ENCODE measurements at places on chromosomes 1 and 21.

DNA sequence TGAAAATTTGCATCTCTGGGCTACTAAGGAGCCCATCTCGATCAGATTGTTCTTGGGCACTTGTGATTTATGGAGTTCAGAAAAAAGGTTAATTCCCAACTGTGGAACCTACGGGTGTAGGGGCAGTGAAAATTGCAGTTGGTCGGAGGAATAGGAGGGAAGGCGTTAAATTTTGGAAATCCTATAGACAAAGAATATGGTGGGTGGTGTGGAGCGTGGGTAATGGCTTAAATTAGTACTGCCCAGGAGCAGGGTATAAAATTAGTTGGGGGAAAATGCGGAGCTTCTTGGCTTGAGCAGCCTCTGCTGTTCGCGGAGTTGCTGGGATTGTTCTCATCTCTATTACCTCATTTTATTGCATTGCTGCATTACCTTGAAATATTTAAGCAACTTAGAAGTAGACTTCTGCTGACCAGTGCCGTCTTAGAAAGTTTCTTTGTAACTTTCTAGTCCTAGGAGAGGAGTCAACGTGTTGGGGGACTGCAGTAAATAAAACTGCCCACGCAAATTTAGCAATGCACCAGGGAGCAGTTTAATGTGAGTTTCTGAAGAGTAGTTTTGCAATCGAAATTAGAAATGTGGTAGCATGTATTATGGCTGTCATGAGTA is 514 bp downstream of the S1PR1 start:
- peak; percentile 24 for DNase-seq

DNA sequence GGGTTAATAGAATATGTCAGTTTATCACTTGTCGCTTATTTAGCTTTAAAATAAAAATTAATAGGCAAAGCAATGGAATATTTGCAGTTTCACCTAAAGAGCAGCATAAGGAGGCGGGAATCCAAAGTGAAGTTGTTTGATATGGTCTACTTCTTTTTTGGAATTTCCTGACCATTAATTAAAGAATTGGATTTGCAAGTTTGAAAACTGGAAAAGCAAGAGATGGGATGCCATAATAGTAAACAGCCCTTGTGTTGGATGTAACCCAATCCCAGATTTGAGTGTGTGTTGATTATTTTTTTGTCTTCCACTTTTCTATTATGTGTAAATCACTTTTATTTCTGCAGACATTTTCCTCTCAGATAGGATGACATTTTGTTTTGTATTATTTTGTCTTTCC is 98.1 kb downstream of the TGFB2 start:
- DNase-seq = no peak

- no peak for DNase-seq
Observed at GRCh38 chr21:43364261-43364510, 62.7 kb downstream of the SIK1 start.

DNA sequence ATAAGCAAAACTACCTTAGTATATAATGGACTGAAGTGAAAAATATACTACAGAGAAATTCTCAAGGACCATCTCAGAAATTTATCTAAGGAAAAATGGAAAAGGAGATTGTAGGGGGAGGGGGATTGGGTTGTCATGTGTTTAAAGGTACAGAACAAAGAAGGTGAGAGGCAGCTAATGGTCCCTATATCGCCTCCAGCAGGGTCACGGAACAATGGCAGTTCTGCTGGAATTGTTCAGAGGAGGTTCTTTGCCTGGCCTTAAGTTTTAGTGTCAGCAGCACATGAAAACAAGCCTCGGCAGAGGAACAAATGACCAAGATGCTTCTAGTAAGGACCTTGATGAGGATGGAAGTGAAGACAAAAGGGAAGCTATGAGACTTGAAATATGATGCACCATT is 42.0 kb upstream of the RGS2 start:
- no peak for DNase-seq

DNA sequence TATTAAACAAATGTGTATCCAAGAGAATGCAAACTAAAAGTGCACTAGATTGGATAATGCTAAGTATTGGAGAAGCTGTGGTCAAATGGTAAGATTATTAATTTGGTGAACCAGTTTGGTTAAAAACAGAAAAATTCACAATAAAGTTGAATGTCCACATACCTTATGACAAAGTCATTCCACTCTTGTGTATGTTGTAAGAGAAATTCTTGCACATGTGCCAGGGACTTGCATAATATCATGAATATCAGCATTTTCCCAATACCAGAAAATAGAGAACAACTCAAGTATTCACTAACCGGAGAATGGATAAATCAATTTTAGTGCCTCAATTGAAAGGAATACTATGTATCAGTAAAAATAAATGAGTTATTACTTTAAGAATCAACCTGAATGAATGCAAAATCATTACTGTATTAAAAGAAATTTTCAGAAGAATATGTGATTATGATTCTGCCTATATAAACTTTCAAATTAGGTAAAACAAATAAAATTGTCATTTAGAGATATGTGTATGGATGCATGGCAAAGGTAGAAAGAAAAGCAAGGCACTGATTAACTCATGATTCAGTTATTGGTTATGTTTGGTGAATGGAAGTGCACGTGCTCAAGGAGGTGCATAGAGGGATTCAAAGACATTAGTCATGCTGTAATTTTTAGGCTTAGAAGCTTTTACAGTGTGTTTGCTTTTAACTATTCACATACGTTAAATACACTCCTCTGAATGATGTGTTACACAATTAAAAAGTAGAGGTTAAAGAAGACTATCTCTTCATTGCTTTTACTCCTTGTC is 217.4 kb upstream of the KCNK2 start:
- no peak for DNase-seq

GRCh38 chr1:163084330-163084729 is 15.2 kb downstream of the RGS4 start:
- DNase-seq = no peak

DNA sequence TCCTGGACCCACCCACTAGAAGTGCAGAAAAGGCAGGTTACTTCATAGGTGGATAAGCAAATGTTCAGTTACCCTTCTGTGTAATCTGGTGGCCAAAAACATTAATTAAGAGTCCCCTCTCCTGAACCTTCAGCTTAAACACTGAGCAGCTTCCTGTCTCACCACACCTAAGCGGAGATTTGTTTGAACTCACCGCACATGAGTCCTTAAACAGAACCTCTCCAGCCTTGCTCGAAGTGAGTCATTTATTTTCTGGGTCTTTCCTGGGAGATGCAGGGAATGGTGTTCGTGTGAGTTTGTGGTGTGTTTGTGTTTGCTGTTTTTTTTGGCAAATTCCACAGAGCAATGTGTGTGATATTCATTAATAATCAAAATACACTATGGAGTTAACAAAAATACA is 7.6 kb upstream of the FNBP1L start:
- no peak for DNase-seq

GRCh38 chr1:231527586-231528171 is 790 bp upstream of the TSNAX start:
- no peak for DNase-seq

- DNase-seq = no peak
Observed at GRCh38 chr1:244851546-244852231, 12.7 kb downstream of the HNRNPU start.

DNA sequence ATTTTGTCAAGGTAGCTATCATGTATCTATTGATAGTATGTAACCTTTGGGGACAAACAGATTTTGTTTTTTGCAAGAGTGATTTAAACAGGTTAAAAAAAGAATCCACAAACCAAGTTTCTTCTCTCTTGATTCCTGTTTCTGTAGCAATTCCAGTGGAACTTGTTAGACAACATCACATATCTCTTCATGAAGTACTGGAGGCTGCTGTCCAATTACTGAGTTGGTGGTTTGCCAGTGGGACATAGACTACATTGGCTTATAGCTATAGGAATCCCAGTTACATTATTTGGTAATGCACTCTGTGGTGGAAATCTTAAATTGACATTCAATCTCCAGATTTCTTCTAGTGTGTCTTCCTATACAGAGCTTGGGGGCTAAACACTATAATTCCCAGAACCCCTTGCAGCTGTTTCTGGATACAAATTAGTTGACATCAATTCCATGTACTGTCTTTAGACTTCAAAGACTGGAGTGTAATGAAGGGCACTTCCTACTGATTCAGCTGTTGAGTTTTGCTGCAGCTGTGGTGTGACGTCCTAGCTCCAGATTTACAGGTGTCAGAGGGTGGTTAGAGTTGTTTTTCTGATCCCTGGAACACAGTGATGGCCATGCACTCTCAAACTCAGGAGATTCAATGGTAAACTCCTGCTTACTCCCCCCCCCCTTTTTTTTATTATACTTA is 29.4 kb upstream of the GCLM start:
- DNase-seq = no peak

DNA sequence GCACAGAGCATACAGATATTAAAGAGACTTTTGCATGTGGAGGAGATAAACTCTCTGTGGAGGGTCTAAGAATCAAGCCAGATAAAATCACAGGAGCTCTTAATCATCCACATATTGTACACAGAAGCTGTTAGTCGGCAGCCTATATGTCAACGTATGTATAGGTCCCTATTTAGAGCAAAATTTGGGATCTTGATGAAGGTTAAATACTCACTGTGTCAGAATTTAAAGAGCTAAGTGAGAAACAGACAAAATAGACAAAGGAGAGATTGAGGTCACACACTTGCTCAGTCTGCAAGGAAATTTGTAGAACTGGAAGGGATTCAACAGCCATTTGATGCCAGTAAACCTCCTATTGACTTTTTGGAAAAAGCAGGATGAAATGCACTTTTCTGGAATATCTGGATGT is 4.1 kb upstream of the IRF2BP2 start:
- no peak for DNase-seq

- peak; percentile 85 for DNase-seq
Observed at GRCh38 chr1:17119076-17119772, at the start of gene PADI2. PADI2 (minus strand) TSS chr1:17119451; CDS start chr1:17119371, 80 bp downstream.

GRCh38 chr21:16863362-16863905 is 649.4 kb upstream of the CXADR start:
- DNase-seq = no peak

DNA sequence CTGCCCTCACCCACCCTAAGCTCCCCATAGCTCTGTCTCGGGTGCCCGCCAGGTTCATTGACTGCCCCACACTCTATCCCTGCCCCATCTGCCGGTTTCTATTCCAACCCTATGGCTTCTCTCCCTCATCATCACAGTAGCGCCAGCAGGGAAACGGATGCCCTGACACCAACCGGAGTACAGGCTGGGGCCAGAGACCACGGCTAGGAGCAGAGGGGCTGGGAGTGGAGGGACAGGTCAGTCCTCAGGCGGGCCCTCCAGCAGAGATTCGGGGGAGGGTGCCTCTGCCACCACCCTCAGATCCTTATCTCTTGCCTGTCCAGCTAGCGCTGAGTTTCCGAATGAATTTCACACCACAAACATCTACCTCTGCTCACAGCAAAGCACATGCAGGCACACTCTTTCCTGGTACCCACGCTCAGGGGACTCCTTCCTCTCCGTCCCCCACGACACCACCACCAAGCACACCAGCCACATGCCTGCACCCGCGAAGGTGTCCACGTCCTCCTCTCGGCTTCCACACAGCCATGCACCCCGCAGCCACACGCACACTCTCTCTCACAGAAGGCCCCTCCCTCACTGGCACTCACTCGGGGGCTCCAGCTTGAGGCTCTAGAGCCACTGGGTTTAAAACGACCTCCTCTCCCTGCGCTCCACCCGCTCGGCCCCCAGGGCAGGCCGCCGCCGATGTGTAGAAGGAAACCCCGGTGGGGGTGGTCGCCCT is 7.2 kb downstream of the TAL1 start:
- no peak for DNase-seq

GRCh38 chr21:45022348-45022675 is 52.1 kb upstream of the ADARB1 start:
- no peak for DNase-seq

DNA sequence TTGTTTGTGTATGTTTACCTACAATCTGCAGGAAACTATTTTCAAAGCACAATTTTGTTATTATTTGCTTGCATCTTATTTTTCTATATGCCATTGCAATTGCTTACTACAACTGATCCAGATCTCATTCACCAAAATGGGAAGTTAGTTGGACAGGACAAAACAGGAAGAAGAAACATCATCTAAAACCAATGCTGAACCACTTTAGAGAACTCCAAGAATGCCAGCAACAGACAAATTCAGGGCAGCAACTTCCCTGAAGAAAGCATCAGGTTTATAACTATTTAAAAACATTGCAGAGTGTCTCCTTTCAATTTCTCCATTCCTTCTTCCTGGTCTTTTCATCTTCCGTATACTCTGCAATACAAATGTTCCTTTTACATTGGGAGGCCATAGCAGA is 82.4 kb upstream of the SMYD2 start:
- DNase-seq = no peak

- no peak for DNase-seq
Observed at GRCh38 chr1:10663678-10664035, 132.8 kb downstream of the CASZ1 start.

DNA sequence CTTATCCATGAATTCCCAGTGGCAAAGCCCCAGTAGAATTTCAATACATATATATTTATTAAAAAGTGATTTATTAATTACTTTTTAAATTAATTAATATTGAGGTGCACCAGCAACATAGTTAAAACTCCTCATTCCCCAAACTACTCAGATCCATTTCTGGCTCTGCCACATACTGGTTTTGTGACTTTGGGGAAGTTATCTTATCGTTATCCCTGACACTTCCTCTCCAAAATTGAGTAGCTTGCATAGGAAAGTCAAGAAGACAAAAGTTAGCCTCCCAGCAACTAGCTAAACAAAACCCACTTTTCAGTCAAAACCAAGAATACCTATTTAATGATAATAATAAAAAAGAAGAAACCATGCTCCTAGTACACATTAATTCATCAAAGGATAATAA is 35.9 kb downstream of the TCP10L start:
- no peak for DNase-seq

- DNase-seq = no peak
Observed at GRCh38 chr1:192978195-192978710, 80.9 kb downstream of the UCHL5 start.

DNA sequence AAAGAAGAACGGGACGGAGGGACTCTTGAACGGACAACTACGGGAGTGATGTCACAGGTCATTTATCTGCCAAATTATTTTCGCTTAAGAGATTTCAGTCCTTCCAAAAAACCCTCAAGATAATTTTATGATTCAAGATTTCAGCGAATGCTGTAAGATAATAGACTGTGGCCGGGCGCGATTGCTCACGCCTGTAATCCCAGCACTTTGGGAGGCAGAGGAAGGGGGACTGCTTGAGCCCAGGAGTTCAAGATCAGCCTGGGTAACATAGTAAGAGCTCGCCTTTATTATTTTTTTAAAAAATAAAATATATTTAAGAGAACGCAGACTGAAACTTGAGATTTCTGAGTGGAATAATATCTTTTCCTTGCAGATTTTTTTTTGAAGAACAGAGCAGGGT is 609 bp downstream of the RWDD2B start:
- no peak for DNase-seq

DNA sequence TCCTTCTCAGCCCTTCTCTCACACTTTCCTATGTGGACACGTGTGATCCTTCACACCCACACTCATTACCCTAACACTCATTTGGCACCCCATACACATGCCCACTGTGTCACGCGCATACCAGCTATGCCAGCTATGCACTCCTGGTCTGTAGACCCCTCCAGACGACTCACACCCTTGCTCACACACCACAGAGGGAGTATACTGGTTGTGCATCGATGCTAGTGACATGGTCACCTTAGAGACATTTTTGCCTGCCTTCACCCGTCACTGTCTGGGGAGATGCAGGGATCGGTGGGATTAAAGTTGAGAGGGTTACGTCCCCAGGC is 8.3 kb upstream of the PPM1J start:
- DNase-seq = no peak
